ENCODE measurements at places on chromosomes 2 and 18. TPM values are rescaled to one million over a fixed set of nuclear protein-coding genes. Genes with fewer than 3 reads are reported as not detected.

The KRCC1 gene
- total RNA-seq = 33.1 TPM

The ABCG8 gene
- not detected for total RNA-seq

The GMPPA gene
- 70.1 TPM for total RNA-seq

The DLX1 gene
- total RNA-seq = not detected

The C2orf80 gene
- not detected for total RNA-seq

The MAT2A gene
- total RNA-seq = 95.3 TPM

The IL36A gene
- total RNA-seq = not detected

Measured in pericardium fibroblast (primary cell).